ENCODE measurements at places on chromosomes 12 and 14.

GRCh38 chr14:101781240-101782061, 19.9 kb downstream of the PPP2R5C start:
- H3K27me3 ChIP-seq: peaks cover 10% of the 10 kb centered on the region
- peak overlapping the region; percentile 47 for H3K4me3 ChIP-seq
- DNase-seq: no peak
- H3K27ac ChIP-seq: no peak overlapping the region

DNA sequence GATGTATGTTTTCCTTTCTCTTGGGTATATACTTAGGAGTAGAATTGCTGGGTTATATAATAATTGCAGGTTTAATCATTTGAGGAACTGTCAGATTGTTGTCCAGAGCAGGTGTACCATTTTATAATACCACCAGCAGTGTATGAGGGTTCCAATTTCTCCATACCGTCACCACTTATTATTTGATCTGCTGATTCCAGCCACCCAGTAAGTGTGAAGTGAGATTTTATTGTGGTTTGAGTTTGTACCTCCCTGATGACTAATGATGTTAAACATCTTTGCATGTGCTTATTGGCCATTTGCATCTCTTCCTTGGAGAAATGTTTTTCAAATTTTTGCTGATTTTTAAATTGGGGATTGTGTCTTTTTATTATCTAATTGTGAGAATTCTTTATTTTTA, 15.1 kb downstream of the NCKAP5L start:
- no peak for DNase-seq
- no peak overlapping the region for H3K27ac ChIP-seq
- no peak overlapping the region for H3K4me3 ChIP-seq
- peaks cover 48% of the 10 kb centered on the region for H3K4me1 ChIP-seq
- no peaks in the 10 kb centered on the region for H3K27me3 ChIP-seq
- H3K36me3 ChIP-seq: peaks cover 38% of the 10 kb centered on the region

DNA sequence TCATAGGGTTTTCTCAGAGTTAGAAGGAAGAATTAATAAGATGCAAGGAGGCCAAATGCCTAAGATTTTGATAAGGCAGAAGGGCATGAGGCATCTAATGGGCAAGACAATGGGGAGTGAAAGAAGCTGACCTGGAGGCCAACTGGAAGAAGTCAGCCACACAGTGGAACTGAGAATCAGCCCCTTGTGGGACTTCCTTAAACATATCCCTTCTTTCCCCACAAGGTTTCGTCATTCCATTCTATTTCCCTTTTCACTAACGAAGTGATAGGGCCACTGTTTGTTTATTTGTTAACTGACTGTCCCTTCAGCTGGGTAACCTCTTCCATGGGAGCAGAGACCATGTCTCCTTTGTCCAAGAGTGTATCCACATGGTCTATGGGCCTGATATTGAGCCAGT, 86.2 kb downstream of the HELB start:
- no peak for DNase-seq
- H3K36me3 ChIP-seq: no peaks in the 10 kb centered on the region
- peak overlapping the region; percentile 60 for H3K27ac ChIP-seq
- no peak overlapping the region for H3K4me3 ChIP-seq

DNA sequence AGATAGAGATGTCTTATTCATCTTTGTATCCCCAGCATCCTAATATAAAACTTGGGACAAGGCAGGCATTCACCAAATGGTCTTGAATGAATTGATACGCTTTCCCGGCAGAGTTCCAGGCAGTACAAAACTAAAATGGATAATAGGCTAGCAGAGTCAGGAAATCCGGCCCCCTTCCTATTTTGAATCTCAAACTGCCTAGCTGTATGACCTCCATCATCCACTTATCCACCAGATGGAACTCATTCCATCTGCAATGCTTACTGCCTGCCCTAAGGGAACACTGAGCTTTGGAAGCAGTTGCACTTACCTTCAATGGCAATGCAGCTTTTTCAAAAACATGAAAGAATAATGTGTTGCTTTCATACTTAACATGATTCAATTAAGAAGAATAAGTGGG, 43.4 kb downstream of the BDKRB1 start:
- no peaks in the 10 kb centered on the region for H3K27me3 ChIP-seq
- H3K4me1 ChIP-seq: no peaks in the 10 kb centered on the region
- peaks cover 37% of the 10 kb centered on the region for H3K36me3 ChIP-seq
- DNase-seq: no peak
- H3K27ac ChIP-seq: no peak overlapping the region
- no peak overlapping the region for H3K4me3 ChIP-seq

- no peaks in the 10 kb centered on the region for H3K4me1 ChIP-seq
- H3K27ac ChIP-seq: no peak overlapping the region
- no peak for DNase-seq
- peaks cover 62% of the 10 kb centered on the region for H3K36me3 ChIP-seq
- no peaks in the 10 kb centered on the region for H3K27me3 ChIP-seq
- no peak overlapping the region for H3K4me3 ChIP-seq
These were observed 19.0 kb downstream of the TWF1 start for GRCh38 chr12:43786899-43787693.

DNA sequence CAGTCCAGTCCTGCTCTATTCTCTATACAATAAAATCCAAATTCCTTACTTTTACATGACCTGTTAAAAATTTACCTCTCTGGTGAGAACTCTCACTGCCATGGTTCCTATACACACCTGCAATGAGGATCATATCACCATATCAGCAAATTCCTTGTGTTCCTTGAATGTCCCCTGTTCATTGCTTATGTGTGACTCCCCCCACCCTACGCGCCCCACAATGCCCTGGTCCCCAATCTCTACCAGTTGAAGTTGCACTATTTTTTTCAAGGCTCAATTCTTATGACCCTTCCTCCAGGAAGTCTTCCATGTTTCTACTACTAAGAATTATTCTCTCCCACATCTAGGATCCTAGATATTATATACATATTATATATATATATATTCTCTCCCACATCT, 82.2 kb upstream of the NEDD1 start:
- no peak for DNase-seq
- H3K27me3 ChIP-seq: no peaks in the 10 kb centered on the region
- H3K4me3 ChIP-seq: no peak overlapping the region
- H3K36me3 ChIP-seq: no peaks in the 10 kb centered on the region

DNA sequence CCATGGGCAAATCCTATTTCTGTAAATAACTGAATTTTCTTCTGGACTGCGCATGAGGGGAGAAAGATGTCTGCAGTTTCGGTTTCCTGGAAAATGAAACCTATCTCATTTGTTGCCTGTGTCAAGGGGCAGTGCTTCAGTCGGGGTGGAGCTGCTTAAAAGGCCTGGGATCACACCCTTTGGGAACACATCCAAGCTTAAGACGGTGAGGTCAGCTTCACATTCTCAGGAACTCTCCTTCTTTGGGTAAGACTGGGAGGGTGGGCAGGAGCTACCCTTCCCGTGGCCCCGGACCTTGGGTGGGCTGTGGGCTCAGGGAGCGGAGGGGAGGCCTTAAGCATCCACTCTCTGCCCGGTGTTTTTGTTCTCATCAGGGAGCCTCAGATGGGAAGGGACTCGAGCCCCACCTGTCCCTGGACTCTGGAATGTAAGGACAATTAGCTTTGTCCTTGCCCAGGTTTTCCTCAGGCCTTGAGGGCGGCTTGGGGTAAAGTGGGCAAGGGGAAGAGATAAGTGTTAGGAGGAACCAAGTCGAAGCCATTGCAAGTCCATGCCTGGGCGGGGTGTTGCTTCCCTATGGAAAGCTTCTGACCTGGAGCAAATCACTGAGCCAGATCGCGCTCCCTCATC, at the start of gene IFI27:
TSS of gene IFI27 (plus strand) at position 185 of the 630 bp plus-strand sequence.
- no peaks in the 10 kb centered on the region for H3K36me3 ChIP-seq
- H3K4me1 ChIP-seq: peaks cover 3% of the 10 kb centered on the region
- H3K4me3 ChIP-seq: peak within 1 kb of the TSS; percentile 46
- H3K27me3 ChIP-seq: no peaks in the 10 kb centered on the region

GRCh38 chr12:53333845-53334244, 2.3 kb downstream of the SP7 start:
- H3K27me3 ChIP-seq: no peaks in the 10 kb centered on the region
- no peaks in the 10 kb centered on the region for H3K4me1 ChIP-seq
- no peak overlapping the region for H3K27ac ChIP-seq
- H3K36me3 ChIP-seq: no peaks in the 10 kb centered on the region
- H3K4me3 ChIP-seq: no peak overlapping the region

- no peaks in the 10 kb centered on the region for H3K27me3 ChIP-seq
- no peaks in the 10 kb centered on the region for H3K4me1 ChIP-seq
- H3K4me3 ChIP-seq: no peak overlapping the region
These were observed 106.3 kb downstream of the ST8SIA1 start for GRCh38 chr12:22228022-22228875.

DNA sequence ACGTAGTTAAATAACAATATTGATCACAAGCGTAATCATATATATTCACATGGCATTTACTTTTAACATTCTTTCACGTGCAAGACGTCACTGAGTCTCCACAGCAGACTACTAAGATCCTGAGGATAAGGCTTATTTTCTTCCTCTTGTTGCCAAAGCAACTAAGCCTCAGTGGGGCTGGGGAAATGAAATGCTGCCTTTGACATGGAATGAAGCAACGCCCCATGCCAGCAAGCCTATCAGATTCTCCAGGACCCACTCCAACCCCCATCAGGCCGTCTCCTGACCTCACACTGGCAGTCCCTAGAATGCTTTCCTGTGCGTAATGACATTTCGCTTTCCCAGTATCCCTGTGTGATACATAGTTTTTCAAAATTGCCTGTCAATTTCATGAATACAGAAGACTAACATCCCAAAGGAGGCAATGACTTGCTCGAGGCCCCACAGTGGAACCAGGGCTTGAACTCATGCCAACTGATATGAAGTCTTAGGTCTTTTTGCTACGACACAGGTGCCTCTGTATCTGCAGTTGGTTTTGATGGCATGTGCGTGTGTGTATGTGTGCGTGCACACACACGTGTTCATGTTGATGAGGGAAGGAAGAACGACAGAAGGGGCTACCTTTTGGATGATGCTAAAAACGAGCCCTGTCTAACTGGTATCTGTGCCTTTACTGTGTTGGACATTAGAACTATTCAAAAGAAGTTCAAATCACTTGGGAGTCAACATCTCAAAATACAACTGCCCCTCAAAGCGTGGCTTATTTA, 239.1 kb downstream of the VRK1 start:
- no peak for DNase-seq
- peaks cover 8% of the 10 kb centered on the region for H3K4me1 ChIP-seq
- H3K27ac ChIP-seq: no peak overlapping the region
- H3K4me3 ChIP-seq: no peak overlapping the region
- peaks cover 29% of the 10 kb centered on the region for H3K27me3 ChIP-seq
